ENCODE measurements at places on chromosomes 5 and 9. TPM values are rescaled to one million over a fixed set of nuclear protein-coding genes. Genes with fewer than 3 reads are reported as not detected.

The PLAC8L1 gene
- not detected for total RNA-seq

The FGF18 gene
- total RNA-seq = 0.36 TPM

The HCN1 gene
- 32.5 TPM for total RNA-seq

The MSMP gene
- not detected for total RNA-seq

The PCDHB2 gene
- total RNA-seq = 16.0 TPM

The AIF1L gene
- 24.2 TPM for total RNA-seq

The TRAF1 gene
- 3.6 TPM for total RNA-seq

The DNAJC21 gene
- 25.7 TPM for total RNA-seq

The PPIC gene
- 4.7 TPM for total RNA-seq

The GLDC gene
- 30.3 TPM for total RNA-seq

The SLCO6A1 gene
- not detected for total RNA-seq

The KCNT1 gene
- total RNA-seq = 3.2 TPM

The SEMA4D gene
- 18.4 TPM for total RNA-seq

The ANKRD34B gene
- 0.27 TPM for total RNA-seq

The SOHLH1 gene
- total RNA-seq = not detected

The UGT3A2 gene
- total RNA-seq = 0.18 TPM

The KCNMB1 gene
- total RNA-seq = 0.09 TPM

The SKP1 gene
- total RNA-seq = 167 TPM

The TAF11L5 gene
- not detected for total RNA-seq

The PAPPA gene
- 0.36 TPM for total RNA-seq

The CDC20B gene
- 0.18 TPM for total RNA-seq

The IFNW1 gene
- not detected for total RNA-seq

The DIRAS2 gene
- total RNA-seq = 55.5 TPM

Measured in cerebellum (tissue), 4 donors.